ENCODE measurements at places on chromosomes 7 and 10. TPM values are rescaled to one million over a fixed set of nuclear protein-coding genes. Genes with fewer than 3 reads are reported as not detected.

DNA sequence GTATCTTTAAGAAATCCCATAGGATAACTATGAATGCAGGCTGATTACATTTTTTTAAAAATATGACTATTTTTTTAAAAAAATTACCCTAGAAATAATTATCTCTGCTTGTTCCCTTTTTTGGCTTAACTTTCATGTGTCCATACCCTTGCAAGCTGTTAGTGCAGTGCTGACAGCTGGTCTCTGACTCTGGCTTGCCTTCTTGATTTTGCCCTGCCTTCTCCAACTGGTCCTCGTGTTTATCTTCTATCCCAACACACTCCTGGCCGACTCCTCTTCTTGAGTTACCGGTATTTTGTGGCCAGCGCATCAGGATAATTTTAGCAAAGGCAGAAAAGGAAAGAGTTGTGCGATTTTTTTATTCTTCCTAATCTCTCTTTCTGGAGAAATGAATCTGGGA is 111.7 kb upstream of the STARD3NL start:
- no peaks in the 10 kb centered on the region for H3K4me1 ChIP-seq
- DNase-seq: no peak
- no peaks in the 10 kb centered on the region for H3K36me3 ChIP-seq
- no peak overlapping the region for H3K27ac ChIP-seq

DNA sequence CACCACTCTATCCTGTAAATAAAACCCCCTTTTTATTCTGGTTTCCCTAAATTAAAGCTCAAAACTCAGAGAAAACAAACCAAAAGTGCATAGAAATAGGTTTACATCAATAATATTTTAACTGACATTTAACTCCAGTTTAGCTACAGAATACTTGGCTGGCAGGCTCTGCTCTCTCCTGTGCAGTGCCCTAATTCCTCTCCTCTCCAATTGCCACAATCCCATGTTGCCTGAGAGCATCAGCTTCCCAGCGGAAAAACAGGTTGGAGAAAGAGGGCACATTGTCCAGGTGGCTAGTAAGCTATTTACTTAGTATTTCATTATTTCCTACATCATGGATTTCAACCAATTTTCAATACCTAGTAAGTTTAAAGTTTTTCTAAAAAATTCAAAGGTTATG is 8.7 kb downstream of the SEMA3E start:
- no peak overlapping the region for H3K4me3 ChIP-seq
- H3K4me1 ChIP-seq: no peaks in the 10 kb centered on the region
- H3K36me3 ChIP-seq: no peaks in the 10 kb centered on the region
- H3K27ac ChIP-seq: no peak overlapping the region

DNA sequence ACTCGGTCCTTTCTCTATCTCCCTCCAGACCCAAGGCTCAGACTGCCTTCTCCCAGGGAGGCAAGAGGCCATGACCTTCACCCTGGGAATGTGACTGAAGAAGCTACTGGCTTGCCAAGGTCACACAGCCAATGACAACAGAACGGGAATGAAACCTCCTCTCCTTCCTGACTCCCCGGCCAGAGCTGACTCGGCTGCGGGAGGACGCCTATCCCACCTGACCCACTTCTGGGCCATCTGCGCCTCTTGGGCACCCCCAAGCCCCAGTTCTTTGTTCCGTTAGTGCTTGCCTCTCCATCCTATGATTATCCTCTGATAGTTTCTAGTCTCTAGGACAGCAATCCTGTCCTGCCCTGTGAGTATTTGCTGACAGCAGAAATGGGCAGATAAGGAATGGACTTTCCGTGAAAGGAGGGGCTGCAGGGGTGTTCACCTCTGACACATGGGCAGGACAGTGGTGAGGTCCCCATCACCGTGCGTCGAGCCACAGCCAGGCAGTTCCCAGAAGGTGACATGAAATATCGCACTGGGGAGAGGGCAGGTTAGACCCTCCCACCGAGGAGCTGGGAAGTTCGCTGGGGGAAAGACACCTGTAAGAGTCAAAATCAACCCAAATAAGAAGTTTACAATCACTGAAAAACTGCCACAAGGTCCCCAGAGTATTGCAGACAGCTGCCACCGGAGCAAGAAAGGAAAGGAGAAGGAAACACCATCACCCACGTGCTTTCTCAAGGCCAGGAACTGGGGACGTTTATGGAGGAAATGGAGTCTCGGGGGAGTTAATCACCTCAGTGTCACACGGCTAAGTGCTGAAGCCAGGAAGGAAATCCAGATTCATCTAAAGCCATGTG is 63.0 kb downstream of the INSIG1 start:
- H3K27me3 ChIP-seq: no peaks in the 10 kb centered on the region
- no peaks in the 10 kb centered on the region for H3K4me1 ChIP-seq
- DNase-seq: no peak
- no peak overlapping the region for H3K4me3 ChIP-seq
- H3K36me3 ChIP-seq: no peaks in the 10 kb centered on the region

DNA sequence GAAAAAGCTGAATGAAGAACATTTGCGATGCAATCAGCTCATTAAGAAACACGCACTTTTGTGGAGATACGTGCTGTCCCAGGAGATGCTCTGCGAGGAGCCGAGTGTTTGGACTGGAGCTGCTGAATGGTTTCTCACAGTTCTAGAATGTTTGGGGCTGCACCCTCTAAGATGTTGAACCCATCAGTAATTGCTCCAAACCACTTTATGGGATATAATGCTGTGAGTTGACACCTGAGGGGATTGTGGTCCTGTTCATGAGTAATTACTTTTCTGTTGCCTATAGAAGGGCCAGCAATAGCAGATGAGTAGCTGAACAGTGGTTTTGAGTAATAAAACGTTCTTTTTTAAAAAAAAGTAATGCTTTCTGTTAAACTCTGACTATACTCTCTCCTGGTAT is 63.1 kb downstream of the IKZF1 start:
- no peak overlapping the region for H3K4me3 ChIP-seq
- no peaks in the 10 kb centered on the region for H3K27me3 ChIP-seq
- no peak for DNase-seq

DNA sequence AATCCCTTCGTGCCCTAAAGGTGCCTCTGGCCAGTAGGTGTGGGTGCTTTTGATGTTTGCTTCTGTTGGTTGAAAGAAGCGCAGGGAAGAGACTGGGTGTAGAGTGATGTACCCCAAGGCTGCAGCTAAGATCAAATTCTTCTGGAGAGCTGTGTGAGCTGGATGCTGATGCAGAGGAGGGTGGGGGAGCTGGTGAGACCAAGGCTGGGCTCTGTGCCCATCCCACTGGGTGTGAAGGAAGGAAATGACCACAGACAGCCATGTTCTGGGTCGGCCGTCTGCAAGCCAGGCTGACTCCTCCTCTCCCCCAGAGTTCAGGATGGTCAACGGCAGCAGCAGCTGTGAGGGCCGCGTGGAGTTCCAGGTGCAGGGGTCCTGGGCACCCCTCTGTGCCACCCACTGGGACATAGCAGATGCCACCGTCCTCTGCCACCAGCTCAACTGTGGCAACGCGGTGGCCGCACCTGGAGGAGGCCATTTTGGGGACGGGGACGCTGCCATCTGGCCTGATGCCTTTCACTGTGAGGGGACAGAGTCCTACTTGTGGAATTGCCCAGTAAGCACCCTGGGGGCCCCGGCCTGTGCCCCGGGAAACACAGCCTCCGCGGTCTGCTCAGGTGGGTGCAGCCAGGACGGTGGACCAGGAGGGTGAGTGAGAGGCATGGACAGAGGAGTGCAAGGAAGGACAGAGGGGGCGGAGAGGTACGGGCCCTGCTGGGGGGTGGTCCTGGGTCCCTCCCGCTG is 5.1 kb downstream of the SCART1 start:
- H3K4me3 ChIP-seq: no peak overlapping the region
- peak; percentile 88 for DNase-seq
- H3K27ac ChIP-seq: no peak overlapping the region
- no peaks in the 10 kb centered on the region for H3K36me3 ChIP-seq
- no peaks in the 10 kb centered on the region for H3K4me1 ChIP-seq

- H3K27ac ChIP-seq: no peak overlapping the region
- no peaks in the 10 kb centered on the region for H3K36me3 ChIP-seq
Observed at GRCh38 chr7:39621261-39621660, 2.1 kb upstream of the RALA start.

GRCh38 chr10:29774475-29774874 is 139.7 kb upstream of the SVIL start:
- DNase-seq: no peak
- no peak overlapping the region for H3K27ac ChIP-seq
- no peak overlapping the region for H3K4me3 ChIP-seq

The OR6B1 gene
- total RNA-seq: not detected

The EVX1 gene
- not detected for total RNA-seq

The NDUFB8 gene
- total RNA-seq: 301 TPM

The GIMAP2 gene
- 5.8 TPM for total RNA-seq
